ENCODE measurements at places on chromosomes 11 and 22.
A peak's percentile ranks its signal among the peaks of the same experiment; 100 is the strongest.

GRCh38 chr11:12008790-12009616 is 577 bp upstream of the DKK3 start:
- DNase-seq, result no peak

GRCh38 chr11:115348416-115348815 is 155.8 kb downstream of the CADM1 start:
- DNase-seq, result no peak

DNA sequence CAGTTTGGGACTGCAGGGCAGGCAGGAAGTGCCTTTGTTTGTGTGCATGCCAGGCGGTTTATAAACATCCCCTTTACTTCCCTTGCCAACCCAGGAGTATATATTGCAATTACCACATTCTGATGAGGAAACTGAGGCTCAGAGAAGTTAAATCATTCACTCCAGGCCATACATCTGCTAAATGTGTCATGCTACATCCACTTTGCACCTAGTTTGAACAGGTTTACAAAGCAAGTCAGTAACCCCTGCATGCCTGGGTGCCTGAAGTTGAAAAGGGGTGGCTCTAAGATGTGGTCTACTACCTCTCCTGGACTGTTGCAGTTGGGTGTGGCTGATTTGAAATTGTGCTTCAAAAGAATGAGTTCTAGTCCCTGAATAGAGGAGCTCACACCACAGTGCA is 23.6 kb downstream of the FLI1 start:
- no peak for DNase-seq

- no peak for DNase-seq
Measured at GRCh38 chr22:35102663-35103062, 36.7 kb downstream of the ISX start.

GRCh38 chr11:37483761-37484160 is 885.7 kb upstream of the RAG2 start:
- DNase-seq, result no peak

- DNase-seq, result peak; percentile 21
Measured at GRCh38 chr22:46739094-46739870, 1.2 kb upstream of the CERK start.

- DNase-seq, result peak; percentile 43
Measured at GRCh38 chr11:72773291-72773690, 20.6 kb downstream of the STARD10 start.

DNA sequence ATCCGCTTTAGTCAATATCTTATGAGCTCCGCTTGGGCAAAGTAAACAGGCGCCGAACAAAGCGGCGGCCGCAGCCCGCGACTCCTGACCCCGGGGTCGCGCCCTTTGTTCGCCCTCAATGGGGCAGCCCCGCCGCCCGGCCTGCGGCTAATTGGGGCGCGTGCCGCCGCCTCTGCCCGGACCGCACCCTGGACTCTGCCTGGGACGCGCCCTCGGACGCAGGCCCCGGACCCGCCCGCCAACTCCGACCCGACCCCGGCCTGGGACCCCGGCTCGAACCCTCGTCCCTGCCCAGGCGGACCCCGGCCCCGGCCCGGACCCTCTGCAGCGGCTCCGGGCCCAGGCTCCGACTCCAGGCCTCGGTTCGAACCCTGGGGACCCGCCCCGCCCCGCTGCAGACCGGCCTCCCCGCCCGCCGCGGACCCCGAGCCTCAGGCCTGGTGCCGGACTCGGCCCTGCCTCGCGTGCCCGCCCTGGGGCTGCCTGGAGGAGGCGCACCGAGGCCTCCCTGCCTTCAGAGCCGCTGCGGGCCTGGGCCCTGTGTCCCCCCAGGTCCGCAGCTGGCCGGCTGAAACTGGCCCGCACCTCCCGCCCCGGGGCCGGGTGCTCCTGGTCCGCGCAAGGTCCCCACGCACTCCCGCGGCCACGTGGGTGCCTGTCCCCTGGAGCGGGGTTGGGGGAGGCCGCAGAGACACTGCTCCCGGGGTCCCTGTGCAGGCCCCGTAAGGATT is 84.7 kb upstream of the WNT7B start:
- DNase-seq, result no peak

DNA sequence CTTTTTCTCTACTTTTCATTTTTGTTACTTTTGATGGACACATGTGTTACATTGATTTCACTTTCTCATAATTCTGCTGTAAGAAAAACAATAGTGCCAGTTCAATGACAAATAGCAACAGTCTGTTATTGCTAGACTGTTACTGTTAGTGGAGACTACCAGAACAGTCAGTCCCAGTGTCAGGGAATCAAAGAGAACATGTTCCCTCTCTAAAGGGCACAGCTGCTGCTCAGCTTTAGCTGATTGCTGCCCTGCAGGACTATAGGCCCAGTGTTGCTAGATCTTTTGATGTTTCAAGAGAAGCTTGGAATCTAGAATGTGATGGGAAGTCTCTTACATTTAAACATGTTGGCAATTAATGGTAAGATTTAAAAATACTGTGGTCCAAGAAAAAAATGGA is 3.4 kb downstream of the BIRC3 start:
- peak; percentile 35 for DNase-seq

DNA sequence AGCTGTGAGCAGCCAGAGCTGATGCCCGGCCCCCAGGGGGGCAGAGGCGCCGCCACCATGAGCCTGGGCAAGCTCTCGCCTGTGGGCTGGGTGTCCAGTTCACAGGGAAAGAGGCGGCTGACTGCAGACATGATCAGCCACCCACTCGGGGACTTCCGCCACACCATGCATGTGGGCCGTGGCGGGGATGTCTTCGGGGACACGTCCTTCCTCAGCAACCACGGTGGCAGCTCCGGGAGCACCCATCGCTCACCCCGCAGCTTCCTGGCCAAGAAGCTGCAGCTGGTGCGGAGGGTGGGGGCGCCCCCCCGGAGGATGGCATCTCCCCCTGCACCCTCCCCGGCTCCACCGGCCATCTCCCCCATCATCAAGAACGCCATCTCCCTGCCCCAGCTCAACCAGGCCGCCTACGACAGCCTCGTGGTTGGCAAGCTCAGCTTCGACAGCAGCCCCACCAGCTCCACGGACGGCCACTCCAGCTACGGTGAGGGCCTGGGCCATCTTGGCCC is 6.1 kb downstream of the CDC42EP1 start:
- DNase-seq, result peak; percentile 29

DNA sequence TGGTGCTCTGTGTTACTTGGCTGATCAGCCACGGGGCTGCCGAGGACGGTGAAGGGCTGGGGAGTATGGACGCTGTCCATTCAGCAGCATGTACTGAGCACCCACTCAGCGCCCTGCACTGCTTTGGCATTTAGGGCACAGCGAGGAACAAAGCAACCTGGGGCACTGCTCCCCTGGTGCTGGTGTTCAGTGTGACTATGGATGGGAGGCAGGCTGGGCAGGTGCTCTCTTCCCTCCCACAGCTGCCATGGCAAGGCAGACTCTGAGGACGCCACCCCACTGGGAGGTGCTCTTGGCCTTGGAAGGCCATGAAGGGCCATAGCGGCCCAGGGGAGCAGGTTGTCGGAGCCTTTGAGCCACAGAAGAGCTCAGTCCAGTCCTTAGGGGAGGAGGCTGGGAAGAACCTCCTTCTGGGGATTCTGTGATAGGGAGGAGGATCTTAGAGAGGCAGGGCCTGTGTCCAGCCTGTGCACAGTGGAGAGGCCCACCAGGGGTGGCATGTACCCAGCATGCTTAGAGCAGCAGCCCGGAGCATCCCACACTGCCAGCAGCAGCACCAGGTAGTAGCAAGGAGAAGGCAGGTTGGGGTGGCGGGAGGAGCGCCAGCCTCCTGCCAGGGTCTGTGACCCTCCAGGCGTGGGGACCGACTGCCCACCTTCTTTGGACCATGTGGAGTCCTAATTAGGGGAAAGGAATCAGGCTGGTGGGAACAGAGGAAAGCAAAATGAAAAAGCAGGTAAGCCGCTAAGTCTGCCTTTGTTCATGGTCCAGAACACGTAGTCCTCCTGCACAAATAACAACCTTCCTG is 141.8 kb downstream of the MPPED1 start:
- no peak for DNase-seq

- DNase-seq, result no peak
Measured at GRCh38 chr11:76186776-76187279, 19.5 kb downstream of the WNT11 start.

DNA sequence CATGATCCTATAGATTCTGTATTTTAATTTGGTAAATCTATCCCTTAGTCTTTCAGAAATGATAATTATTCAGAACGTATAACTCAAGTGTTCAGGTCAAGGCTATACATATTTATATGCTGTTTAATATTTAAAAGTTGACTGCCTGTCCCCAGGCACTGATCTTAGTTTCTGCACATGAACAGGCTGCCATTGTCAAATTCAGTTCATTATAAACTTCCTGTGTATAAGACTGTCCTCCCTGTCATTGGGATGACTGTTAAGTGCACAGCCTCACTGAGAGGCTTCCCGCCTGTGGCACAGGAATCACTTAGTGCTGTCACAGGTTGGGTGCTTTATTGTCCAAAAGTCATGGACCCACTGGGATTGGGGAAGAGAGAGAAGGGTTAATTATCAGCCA is 92.1 kb upstream of the TTC12 start:
- no peak for DNase-seq

DNA sequence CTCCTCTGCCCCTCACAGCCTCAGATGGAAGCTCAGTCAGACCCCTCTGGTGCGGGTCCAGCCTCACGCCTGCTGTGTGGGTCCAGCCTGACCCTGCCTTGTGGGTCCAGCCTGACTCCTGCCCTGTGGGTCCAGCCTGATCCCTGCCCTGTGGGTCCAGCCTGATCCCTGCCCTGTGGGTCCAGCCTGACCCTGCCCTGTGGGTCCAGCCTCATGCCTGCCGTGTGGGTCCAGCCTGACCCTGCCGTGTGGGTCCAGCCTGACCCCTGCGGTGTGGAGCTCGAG is 445.3 kb downstream of the BRD1 start:
- no peak for DNase-seq

GRCh38 chr11:125990244-125990643 is 44.4 kb downstream of the VSIG10L2 start:
- no peak for DNase-seq

DNA sequence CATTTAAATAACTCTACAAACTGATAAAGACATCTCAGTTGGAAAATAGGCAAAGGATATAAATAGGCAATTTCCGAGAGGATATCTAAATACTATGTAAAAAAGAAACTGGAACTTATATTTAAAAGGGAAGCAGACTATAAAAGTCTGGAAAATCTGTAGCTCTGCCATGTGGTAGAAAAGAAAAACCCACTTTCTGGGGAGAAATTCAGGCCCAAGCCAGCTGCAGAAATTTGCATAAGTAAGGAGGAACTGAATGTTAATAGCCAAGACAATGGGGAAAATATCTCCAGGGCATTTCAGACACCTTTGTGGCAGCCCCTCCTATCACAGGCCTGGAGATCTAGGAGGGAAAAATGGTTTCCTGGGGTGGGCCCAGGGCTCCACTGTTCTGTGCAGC is 97.8 kb upstream of the ZBED5 start:
- DNase-seq, result no peak

DNA sequence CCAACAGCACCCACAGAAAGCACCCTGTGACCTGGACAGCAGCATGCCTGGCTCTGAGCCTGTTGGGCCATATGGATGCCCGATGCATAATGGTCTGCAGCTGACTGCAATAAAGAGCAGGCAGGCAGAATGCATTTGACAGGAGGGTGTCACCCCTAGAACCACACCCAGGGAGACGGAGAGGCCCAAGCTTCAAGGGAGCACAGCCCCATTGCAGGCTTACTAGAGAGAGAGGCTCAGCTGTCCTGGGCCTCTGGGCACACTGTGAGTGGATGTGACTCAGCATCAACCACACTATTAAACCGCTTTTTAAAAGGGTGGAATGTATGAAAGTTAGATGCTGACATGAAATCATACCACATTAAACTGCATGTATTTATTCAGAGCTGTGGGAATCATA is 365.3 kb downstream of the CTTN start:
- no peak for DNase-seq

DNA sequence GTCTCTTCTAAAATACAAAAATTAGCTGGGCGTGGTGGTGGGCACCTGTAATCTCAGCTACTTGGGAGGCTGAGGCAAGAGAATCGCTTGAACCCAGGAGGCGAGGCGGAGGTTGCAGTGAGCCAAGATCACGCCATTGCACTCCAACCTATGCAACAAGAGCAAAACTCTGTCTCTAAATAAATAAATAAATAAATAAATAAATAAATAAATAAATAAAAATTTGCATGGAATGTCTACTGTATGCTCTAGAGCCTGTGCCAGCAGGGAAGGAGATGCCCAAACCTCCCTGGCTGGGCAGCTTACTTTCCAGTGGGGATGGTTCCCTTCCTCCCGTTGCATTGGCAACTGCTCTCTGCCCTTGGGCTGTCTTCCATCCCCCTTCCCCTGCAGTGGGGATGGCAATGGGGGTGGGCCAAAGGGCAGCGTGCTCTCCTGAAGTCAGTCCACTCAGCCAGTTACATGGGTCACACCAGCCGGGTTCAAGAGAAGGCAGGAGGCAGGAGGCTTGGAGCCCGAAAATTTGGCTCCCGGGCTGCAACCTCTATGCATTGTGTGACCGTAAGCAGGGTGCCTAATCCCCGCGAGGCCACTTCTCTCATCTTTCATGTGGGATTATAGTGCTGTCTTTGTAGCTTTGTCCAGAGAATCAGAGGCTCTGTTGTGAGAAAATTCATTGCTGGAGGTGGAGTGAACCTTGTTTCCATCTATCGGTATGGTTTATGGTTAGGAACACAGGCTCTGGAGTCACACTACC is 1.4 kb upstream of the LRRC10B start:
- DNase-seq, result no peak
